ENCODE measurements at places on chromosomes 11 and 22.
A peak's percentile ranks its signal among the peaks of the same experiment; 100 is the strongest.

GRCh38 chr11:119589001-119589400 is 140.0 kb downstream of the NECTIN1 start:
- no peak for DNase-seq

DNA sequence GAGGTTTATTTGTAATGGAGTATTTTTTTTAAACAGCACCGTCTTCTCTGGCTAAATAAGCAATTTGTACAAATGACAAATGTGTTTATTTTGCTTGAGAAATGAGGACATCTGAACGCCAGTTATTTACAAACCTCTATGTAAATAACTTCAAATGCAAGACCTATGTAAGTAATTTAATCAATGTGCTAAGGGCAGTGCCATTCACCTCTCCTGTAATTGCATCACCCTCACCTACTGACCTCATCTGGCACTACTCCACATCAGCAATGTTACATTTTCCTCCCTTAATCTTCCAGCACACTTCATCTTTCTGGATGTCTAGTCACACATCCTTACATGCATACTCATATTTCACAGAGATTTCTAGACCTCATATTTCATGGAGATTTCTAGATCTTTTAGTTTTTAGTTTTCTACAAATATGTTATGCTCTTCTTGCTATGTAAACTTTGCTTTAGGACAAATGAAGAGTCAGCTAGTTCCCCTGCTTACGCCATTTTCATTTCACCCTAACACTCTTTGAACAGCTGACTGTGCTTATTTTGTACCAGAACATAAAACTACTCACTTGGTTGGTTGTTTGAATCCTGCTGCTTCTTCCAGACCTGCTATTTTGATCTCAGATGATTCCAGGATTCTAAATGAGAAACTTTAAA is 238.6 kb downstream of the GRM5 start:
- DNase-seq, result no peak

DNA sequence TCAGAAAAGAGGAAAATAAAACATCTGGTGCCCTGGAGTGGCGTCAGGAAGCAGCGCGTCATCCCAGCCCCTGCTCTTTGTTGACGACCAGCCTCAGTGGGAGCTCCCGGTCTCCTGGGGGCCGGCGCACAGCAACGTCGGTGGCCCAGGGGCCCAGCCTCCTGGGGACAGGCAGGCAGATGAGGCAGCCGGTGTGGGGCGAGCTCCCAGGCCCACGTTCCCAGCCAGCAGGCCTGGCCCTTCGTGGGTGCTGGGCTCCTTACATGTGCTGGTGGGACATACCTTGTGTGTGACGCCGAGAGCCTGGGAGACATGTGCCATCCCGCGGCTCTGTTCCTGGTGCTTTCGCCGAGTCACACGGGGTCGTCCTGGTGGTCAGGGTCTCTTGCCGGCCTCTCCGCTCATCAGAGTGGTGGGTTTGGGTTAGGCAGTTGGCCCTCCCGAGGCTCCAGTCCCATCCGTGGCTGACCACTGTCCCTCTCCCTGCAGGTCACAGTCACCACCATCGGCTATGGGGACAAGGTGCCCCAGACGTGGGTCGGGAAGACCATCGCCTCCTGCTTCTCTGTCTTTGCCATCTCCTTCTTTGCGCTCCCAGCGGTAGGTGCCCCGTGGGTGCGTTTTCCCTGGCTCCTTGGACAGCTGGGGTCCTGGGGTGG is 116.7 kb downstream of the KCNQ1OT1 start:
- no peak for DNase-seq

GRCh38 chr22:19681863-19682245 is 32.4 kb upstream of the SEPTIN5 start:
- DNase-seq, result no peak

DNA sequence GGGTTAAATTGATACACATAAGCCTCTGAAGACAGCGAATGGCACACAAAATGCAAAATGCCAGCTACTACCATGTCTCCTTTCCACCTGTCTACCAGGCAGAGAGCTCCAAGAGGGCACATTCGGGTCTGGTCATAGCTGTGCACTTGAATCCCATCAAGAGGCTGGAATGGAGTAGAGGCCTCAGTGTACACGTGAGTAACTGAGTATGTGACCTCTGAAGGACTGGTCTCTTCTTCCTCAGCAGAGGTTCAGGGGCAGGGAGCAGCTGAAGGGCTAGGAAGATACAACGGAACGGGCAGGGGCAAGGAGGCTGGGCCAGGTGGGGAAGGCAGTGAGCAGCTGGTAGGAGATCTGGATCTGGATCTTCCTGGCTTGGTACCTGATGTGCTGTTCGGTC is 56.3 kb upstream of the PHOX2A start:
- no peak for DNase-seq

DNA sequence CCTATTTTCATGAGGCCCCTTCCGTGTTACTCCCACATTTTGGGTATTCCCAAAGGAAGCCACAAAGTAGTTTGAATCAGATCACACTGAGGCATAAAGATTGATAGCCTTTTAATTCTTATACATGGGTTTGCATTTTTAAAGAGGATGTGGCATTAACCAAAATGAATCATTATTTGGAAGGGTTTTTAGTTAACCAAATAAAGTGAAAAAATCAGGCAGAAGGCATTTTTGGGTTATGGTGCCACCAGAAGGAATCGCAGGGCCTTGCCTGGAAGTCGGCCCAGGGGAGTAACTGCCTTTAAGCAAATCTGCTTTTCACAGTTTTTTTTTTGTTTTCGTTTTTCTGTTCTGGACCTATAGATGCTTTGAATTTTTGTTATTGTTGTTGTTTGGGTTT is 55.4 kb downstream of the HSD17B12 start:
- DNase-seq, result no peak

GRCh38 chr11:69726481-69726880 is 22.7 kb upstream of the FGF19 start:
- DNase-seq, result no peak

GRCh38 chr11:69574608-69575255 is 66.2 kb upstream of the CCND1 start:
- no peak for DNase-seq

GRCh38 chr11:1348796-1349326 is 39.4 kb upstream of the TOLLIP start:
- no peak for DNase-seq

GRCh38 chr11:1864231-1864630 is 11.3 kb downstream of the LSP1 start:
- no peak for DNase-seq

DNA sequence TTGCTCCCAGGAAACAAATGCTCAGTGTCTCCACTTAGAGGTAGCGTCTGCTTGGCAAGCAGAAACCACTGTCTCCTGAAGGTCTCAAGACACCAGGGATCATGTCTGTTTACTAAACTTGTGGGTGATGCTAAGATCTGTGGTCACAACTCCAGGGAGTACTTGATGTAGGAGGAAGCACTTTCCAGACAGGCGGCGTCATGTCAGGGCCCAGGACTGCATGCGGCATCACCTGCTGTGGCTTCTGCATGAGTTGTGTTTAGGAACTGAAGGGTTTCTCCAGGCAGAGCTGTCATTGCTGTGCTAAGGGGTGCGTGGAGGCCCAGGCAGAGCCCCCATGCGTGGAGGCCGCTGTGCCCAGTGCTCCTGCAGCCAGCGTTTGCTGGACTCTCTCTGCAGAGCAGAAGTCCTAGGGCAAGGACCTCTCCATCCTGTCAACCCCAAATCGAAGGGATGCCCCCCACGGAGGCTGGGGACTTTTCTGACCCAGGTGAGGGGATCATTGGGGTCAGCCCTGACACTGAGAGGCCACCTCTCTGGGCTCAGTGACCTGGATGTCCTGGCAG is 8.1 kb upstream of the PANX2 start:
- DNase-seq, result no peak

GRCh38 chr22:42367980-42368378 is 64.2 kb downstream of the NFAM1 start:
- DNase-seq, result no peak

GRCh38 chr11:78227921-78228320 is 39.2 kb downstream of the USP35 start:
- DNase-seq, result no peak

DNA sequence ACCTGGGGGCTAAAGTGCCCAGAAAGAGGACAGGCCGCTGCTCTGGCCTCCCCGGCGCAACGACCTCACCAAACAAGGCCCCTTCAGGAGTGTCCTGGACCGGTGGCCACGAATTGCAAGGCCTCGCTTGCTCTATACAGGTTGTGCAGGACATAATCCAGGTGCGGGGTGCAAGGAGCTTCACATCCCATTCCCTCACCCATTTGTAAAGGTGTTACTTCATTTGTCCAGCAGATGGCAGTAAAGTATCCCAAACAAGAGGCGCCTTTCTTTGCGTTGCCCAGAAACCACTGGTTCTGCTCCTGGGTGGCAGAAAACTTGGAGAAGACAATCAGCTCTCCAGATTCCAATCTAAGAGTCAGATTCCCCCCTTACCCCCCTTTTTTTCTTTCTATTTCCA is 35.9 kb upstream of the PRDM11 start:
- peak; percentile 47 for DNase-seq

All from HL-60 (cell line).